RWPE2 (cell line): ENCODE measurements at places on chromosomes 12 and 14.

- DNase-seq = no peak
Observed at GRCh38 chr12:124854637-124855184, 9.0 kb downstream of the SCARB1 start.

DNA sequence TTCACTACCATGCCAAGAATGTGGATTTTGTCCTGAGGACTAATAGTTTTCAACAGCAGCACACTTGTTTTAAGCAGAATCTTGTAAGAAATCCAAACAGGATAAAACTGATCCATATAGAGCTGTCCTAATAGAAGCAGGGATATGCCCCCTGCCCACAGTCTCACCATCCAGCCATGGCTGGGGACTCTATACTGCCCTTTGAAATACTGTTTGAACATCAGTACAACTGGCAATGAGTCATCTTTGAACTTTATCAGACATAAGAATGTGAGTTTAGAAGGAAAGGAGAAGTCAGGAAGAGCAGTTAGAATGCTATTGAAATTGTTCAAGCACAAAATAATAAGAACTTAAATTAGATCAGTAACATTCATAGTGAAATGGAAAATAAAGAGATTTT, 3.8 kb upstream of the C12orf42 start:
- no peak for DNase-seq

GRCh38 chr12:12046401-12046800, 24.3 kb upstream of the BCL2L14 start:
- no peak for DNase-seq

DNA sequence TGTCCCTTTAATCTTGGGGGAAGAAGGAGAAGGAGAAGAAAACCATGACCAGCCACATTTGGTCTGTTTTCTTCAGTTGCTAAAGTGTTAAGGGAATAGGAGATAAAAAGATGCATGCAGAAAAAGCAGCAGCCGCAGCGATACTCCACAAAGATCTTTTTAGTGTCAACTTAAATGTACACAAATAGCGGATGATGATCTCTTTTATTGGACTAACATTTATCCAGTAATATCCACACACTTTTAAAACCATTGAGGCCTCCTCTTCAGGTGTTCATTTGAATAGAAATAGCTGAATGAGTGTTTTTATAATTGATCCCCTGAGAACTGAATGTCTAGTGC, 83.5 kb downstream of the PAPOLA start:
- no peak for DNase-seq

DNA sequence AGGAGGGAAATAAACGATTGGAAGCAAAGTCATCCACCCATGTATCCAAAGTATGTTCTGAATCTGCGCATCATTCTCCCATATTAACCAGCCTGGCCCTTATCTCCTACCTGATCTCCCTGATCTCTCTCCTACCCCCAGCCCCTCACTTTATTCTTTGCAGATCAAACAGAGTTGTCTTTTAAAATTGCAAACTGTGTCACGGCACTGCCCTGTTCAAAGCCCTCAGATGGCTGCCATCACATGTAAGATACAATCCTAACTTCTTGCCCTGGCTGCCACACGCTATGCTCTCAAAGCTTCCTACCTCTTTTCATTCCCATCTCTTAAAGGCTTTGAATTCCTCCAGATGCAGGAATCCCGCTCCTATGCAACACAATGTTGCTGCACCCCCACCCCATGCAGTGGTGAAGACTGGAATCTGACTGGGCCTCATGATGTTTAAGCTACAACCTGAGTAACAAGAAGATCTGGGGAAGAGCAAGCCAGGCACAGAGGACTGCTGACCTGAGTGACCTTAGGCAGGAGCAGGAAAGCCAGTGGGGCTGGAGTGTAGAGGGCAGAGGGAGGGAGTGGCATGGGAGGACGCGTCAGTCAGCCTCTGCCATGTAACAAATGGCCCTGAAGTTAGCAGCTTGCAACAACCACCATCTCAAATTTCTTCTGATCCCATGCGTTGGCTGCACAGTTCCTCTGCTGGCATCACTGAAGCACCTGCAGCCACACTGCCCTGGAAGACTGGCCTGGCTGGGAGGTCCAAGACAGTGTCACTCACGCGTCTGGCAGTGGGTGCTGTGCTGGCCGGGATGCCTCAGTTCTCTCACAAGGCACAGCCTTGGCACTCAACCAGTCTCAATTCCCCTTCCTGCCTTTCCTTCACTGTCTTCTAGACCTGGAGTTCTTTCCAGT, 382.8 kb downstream of the BCL11B start:
- peak; percentile 55 for DNase-seq
